ENCODE measurements at places on chromosomes 3 and 15.

DNA sequence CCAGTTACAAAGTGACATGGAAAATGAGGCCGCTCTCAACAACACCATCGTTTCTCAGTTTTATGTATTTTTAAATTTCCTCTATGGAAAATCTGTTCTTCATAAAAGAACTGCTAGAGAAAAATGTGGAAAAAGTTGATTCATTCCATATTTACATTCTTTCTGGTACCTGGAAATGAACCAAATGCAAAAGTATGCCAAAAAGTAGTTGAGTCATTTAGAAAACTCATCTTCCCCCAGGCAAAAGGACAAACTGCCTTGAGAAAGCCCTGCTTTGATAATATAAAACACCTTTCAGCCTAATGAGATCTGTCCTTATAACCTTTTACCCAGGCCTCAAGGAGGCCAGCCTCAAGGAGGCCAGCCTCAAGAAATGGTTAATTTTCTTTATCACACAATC, 283.0 kb upstream of the VEPH1 start:
- DNase-seq = no peak

- DNase-seq = no peak
These were observed 18.6 kb upstream of the RGMA start for GRCh38 chr15:93107646-93108045.

- DNase-seq = no peak
These were observed 7.9 kb downstream of the POPDC2 start for GRCh38 chr3:119652306-119653033.

DNA sequence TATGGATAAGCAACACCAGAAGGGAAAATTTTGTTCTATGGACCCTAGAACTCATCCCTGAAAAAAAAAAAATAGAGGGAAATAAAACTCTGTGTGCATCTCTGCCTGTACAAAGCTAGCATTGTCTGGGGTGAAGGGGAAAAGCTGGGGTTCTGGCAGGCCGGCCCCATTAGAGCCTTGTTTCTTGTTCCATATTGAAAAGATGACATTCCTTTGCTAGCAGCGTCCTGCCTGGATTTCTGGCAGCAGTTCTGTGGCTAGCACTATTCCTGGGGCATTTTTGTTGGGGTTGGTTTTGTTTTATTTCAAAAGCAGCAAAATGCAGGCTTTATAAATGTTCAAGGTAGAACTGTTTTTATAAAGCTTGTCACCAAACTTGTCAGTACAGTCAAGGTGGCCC, 45.2 kb downstream of the RARB start:
- DNase-seq = no peak

- DNase-seq = no peak
These were observed 82.3 kb downstream of the ARPP21 start for GRCh38 chr3:35721628-35722027.

GRCh38 chr3:142210144-142210543, 15.2 kb downstream of the GK5 start:
- DNase-seq = no peak

DNA sequence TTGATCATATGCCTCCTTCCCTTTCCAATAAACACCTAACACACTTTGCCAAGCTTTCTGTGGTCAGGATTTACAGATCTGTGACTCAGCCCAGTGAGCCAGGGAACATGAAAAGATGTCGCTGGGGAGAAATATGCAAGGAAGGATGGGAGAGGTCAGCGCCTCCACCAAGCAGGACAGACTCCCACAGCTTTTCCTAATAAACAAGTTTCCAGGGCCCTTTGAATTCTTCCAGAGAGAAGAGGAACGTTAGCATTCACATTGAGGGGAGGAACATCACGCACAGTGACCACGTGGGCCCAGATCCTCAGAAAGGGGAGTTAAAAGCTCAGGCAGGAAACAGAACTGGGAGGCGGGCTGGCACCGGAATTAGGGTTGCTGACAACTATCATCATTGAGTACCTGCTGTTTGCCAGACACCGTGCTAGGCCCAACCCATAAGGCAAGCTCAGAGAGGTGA, 33.3 kb upstream of the MRPS22 start:
- DNase-seq = no peak

DNA sequence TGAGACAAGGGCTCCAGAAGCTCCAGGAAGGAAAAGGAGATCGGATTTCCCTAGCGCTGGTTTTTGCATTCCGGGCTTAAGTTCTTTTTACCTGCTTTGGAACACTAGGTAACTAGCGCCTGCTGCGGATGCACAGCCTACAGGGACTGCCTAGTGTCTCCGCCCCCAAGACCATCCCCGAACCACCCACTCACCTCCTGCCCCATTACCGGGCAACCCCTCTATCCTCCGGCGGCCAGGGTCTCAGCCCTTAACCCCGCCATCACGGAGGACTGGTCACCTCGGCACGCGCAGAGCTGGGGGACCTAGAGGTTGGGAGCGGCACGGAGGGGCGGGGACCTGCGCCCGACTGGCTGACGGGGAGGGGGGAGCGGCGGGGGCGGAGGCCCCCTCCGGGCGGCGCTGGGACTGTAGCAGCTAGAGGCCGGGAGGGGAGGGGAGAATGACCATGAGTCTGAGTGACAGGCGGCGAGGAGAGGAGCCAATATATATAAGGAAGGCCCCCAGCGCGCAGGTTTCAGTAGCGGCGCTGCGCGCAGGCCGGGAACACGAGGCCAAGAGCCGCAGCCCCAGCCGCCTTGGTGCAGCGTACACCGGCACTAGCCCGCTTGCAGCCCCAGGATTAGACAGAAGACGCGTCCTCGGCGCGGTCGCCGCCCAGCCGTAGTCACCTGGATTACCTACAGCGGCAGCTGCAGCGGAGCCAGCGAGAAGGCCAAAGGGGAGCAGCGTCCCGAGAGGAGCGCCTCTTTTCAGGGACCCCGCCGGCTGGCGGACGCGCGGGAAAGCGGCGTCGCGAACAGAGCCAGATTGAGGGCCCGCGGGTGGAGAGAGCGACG, at the start of gene DLL4:
Gene DLL4, plus strand, starts transcription at position 520 of the 839 bp plus-strand sequence. CDS start 329 bp downstream, outside the sequence.
- DNase-seq = peak; percentile 81

GRCh38 chr15:67307889-67308597, 53.5 kb downstream of the IQCH start:
- no peak for DNase-seq

DNA sequence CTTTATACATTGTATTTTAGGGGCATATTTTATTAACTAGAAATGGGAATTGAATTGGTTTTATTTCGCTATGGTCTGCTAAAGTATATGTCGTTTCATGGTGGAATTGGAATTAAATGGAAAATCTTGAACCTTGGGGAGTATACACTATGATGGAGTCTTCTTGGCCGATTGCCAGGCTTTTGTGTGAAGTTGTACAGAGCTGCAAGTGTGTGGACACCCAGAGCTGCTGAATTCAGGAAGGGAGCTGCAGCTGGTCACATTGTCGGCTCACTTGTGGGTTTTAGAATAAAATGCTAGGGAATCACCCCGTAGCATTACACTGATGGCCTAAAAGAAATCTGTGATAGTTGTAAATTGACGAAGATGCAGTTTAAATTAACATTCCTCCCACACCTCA, 35.1 kb downstream of the USP3 start:
- DNase-seq = no peak

- DNase-seq = no peak
These were observed 31.0 kb downstream of the P3H2 start for GRCh38 chr3:190089711-190090110.

DNA sequence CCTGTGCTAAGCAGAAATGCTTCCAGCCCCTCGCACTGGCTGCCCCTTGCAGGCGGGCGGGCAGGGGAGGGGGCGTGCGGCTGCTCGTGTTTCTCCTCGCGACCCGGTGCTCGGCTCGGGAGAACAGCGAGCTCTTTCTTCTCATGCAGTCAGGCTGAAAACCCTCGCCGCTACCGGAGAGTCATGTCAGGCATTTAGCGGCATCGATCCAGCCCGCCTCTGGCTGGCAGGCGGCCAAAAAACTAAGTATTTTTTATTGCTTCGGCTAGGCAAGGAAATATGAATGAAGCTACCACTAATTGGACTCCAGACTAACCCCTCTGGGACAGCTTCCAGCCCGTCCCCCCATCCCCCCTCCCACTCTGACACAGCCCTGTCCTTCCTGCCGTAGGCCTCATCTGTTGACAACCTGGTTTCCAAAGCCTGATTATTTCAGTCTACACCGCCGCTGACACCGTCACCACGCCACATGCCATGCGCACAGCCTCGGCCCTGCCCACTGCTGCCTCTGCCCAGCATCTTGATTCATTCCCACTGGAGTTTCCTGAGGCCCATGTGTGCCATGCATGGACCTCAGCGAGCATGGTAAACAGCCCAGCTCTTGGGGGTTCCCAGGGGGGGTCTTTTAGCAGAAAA, 35.3 kb downstream of the TLE3 start:
- no peak for DNase-seq

- DNase-seq = no peak
These were observed 13.0 kb downstream of the VIPR1 start for GRCh38 chr3:42515391-42515916.

GRCh38 chr3:36837089-36837488, 72.7 kb upstream of the DCLK3 start:
- DNase-seq = no peak

- DNase-seq = no peak
These were observed 1.8 kb downstream of the GASK1A start for GRCh38 chr3:42980909-42981308.
